ENCODE measurements at places on chromosomes 12 and 14. TPM values are rescaled to one million over a fixed set of nuclear protein-coding genes. Genes with fewer than 3 reads are reported as not detected.

The MEG3 gene
- total RNA-seq: 16.6 TPM

DNA sequence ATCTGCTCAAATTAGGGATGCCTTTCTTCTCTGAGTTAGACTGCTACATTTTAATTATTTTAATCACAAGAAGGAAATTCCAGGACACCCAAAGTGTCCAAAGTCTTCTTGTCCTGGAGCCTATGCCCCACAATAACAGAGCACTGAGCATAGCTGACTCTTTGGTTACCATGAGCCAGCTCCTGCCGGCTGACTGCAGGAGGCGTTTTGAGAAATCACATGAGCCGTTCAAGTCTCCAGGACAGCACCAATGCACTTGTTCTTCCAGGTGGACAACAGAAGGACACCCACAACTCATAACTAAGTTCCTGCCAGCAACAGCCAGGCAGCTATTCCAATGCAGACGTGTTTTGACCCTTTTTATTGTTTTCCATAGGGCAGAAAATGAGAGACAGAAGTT, 46.0 kb upstream of the SRSF5 start:
- no peak overlapping the region for H3K4me3 ChIP-seq
- H3K27ac ChIP-seq: peak overlapping the region; percentile 28
- no peaks in the 10 kb centered on the region for H3K36me3 ChIP-seq
- H3K4me1 ChIP-seq: peaks cover 46% of the 10 kb centered on the region
- no peak for DNase-seq

DNA sequence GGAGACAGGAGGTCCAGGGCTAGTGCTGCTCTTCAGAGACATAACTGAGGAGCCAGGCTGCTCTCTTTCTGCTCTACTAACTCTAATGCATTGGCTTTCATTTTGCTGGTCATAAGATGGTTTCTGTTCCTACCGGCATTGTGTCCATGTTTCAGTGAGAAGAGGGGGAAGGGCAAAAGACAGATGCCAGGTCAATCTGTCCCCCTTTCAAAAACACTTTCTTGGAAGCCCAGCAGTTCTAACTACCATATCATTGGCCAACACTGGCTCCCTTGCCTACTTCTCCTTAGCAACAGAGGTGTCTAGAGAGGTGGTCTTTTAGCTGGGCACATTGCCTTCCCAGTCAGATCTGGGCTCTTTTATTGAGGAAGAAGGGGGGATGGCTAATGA, 63.9 kb downstream of the TGFB3 start:
- no peaks in the 10 kb centered on the region for H3K27me3 ChIP-seq
- no peak overlapping the region for H3K4me3 ChIP-seq
- no peak for DNase-seq
- no peaks in the 10 kb centered on the region for H3K36me3 ChIP-seq

GRCh38 chr12:85603556-85603955, 232.7 kb downstream of the RASSF9 start:
- no peak for DNase-seq
- no peaks in the 10 kb centered on the region for H3K27me3 ChIP-seq
- no peaks in the 10 kb centered on the region for H3K36me3 ChIP-seq
- no peaks in the 10 kb centered on the region for H3K4me1 ChIP-seq
- H3K27ac ChIP-seq: no peak overlapping the region

DNA sequence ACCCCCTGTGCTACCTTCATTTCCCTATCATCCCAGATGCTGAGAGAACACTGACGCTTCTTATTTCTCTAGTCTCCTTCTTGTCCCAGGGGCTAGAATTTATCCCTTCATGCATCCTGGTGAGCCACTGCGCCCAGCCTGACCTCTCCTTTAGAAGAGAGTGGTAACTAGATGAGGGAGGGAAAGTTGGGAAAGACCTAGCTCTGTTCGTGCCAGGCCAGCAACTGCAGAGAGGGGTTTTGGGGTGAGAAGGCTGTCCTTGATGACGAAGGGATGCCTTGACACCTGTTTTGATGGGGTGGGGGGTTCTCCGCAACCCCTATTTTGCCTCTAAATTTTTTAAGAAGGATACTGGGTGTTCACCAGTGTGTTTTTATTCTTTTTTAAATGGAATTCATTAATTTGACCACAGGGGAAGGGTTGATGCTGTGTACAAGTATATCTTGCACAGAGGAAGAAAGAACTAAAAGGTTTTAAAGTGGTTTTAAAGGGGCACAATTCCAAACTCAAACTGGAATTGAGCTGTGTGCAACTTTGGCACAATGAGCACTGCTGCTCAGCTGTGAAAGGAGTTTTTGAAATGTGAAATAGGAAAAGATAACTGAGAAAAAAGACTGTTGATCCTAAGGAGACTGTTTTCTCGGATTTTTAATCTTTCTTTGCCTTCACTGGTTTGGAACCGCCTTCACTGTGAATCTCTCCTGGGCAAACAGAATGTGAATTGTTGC, 7.0 kb upstream of the MMP19 start:
- no peak for DNase-seq
- no peak overlapping the region for H3K4me3 ChIP-seq
- H3K36me3 ChIP-seq: no peaks in the 10 kb centered on the region
- H3K27me3 ChIP-seq: no peaks in the 10 kb centered on the region
